ENCODE measurements at places on chromosomes 7 and 10.

GRCh38 chr10:52135101-52135500, 179.0 kb upstream of the DKK1 start:
- no peak for DNase-seq

GRCh38 chr7:107506674-107507339, 37.0 kb downstream of the GPR22 start:
- no peak for DNase-seq

- no peak for DNase-seq
These were observed 5.0 kb upstream of the WAPL start for GRCh38 chr10:86526606-86527005.

DNA sequence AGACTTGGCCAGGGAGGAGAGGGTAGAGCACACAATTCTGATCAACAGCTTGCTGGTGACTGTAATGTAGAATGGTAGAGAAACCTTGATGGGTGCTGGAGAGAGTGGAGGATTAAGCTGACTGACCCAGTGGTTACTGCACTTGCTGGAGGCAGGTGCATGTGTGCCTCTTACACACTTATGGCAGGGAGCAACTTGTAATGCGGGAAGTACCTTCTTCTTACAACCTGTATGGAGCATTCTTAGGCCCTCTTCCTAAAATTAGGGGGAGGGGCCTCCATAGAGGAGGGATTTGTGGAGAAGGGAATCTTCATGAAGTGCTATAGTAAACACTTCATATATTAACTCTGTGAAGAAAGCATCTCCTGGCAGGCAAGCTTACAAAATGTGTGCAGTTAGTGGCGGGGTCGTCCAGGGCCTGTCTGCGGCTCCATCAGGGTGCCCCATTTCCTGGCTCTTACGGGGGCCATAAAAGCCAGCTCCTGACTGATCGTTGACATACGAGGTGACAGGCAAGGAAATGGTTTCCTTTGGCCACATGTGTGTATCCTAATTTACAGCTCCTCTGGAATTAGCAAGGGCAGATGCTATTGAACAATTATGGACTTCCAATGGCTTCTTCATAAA, 113.5 kb downstream of the RTKN2 start:
- DNase-seq, result no peak

GRCh38 chr10:70920519-70920918, 32.2 kb upstream of the PCBD1 start:
- DNase-seq, result peak; percentile 6

DNA sequence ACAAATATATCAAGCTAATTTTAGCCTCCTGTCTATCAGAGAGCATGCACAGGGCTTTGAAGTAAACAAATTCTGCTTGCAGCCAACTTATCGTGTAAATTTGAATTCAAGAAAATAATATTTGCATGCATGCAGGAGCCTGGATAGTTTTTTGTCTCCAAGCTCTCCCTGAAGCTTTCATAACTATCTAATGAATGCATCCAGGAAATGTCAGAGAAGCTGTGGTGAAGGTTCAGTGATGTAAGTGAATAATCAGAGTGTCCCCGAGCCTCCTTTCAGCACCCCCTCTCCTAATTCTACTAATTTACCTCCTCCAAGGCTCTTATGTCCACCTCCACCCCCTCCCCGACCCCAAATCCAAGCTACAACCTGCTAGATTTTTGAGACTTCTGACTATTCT, 172.0 kb upstream of the ZNF32 start:
- DNase-seq, result no peak

- DNase-seq, result no peak
These were observed 1.2 kb upstream of the ADD3 start for GRCh38 chr10:110006358-110007160.

Data from NCI-H1436 (cell line).